ENCODE measurements at places on chromosomes 7 and 10.
A peak's percentile ranks its signal among the peaks of the same experiment; 100 is the strongest.

DNA sequence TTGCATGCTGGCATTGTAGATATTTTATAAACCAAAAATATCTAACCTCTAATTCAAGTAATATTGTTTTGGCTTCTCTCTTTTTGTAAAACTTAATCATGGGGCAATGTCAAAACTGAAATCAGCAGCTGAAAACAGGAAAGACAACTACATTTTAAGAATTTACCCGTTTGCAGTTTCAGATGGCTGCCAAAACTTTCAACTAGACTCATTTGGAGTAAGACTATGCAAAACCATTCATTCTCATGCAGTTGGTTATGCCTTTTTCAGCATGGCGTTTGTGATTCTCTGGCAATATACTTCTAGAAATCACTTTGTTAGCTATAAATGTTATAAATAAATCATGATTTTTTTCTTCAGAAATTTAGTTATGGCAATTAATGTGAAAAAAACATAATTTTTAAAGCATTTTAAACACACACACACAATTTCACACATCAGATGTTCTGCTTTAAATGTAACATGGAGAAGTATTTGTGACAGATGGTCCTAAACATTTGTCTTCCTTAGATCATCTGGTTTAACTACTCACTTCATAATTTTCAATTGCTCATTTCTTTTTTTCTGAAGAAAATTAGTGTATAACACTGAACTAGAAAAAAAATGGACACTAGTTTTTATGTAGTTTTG lies 116.4 kb downstream of the ITGB8 start:
- DNase-seq, result no peak

- no peak for DNase-seq
These were observed 28.4 kb downstream of the TBC1D12 start for GRCh38 chr10:94430701-94431100.

- DNase-seq, result no peak
These were observed 75.4 kb downstream of the WIPF3 start for GRCh38 chr7:29881724-29882123.

- DNase-seq, result no peak
These were observed 147.2 kb upstream of the KLF14 start for GRCh38 chr7:130881091-130881798.

DNA sequence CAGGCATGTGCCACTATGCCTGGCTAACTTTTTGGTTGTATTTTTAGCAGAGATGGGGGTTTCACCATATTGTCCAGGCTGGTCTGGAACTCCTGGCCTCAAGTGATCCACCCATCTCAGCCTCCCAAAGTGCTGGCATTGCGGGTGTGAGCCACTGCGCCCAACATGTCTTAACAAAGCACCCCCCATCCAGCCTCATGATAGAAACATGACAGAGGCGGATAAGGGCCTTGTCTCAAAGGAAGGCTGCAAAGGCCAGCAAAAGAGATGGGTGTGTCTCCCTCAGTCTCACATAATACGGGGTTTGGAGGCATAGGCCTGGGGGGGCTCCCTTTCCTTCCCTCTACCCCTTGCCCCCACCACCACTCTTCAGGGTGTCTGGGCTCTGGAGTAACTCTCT lies 93.2 kb downstream of the SH3PXD2A start:
- no peak for DNase-seq

GRCh38 chr7:105285118-105285874 lies 103.4 kb downstream of the SRPK2 start:
- no peak for DNase-seq

DNA sequence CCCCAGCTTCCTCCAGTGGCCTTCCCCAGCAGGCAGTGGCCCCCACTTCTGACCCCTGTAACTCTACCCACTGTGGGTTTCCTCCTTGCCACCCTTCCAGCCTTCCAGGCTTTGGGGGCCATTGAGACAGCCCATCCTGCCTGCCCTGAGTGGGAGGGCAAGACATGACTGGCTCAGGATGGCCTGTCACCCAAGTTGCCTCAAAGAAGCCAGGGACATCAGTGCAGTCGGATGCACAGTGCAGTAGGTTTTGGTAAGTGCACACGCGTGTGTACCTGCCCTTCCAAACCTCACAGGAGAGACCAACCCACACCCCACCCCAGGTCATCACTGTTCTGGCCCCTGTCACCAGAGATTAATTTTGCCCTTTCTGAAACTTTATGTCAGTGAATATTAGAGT lies 22.7 kb downstream of the ZMIZ2 start:
- no peak for DNase-seq

GRCh38 chr7:17029150-17029549 lies 147.4 kb upstream of the AGR3 start:
- no peak for DNase-seq

DNA sequence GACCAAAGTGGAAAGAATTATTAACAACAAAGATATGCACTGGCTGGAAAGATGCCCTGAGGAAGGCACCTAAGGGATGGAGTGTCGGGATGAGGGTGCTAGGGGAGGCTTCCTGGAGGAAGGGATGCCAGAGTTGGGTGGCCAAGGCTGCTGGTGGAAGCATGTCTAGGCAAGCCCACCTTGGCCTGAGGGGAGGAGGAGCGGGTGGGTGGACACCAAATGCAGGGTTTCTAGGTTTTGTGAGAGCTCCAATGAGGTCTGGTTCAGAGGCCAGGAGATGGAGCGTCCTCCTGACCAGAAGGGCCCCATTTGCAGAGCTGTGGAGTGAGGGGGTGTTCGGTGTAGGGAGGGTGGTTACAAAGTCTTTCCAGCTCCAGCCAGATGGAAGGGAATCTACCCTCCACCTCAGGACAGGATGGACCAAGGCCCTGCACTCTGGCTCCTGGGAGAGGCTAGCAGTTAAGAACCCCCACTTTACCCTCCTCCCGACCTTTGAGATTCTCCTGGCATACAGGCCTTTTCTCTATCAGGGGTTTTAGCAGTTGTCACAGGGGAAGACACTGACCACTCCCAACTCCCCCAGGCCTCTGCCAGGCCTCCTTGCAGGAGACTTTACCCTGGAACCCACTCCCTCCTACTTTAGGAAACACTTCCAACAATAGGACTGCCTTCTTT lies 3.0 kb upstream of the DDIT4 start:
- peak; percentile 53 for DNase-seq

DNA sequence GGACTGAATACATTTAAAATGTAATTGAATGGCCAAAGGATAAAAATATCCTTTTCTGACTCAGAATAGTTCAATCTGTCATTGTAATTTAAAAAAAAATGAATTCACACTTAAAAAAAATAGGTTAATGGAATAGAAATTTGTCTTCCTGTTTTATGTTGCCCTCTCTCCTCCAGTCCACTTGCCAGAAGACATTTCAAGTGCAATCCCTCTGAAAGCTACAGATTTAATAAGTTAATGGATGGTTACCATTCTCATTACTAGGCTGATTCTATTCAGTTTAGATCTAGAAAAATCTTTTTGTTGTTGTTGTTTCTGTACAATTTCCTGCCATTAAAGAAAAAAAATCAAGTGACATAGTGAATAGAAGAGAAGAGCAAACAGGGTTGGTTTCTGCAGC lies 142.9 kb downstream of the SKAP2 start:
- DNase-seq, result no peak

DNA sequence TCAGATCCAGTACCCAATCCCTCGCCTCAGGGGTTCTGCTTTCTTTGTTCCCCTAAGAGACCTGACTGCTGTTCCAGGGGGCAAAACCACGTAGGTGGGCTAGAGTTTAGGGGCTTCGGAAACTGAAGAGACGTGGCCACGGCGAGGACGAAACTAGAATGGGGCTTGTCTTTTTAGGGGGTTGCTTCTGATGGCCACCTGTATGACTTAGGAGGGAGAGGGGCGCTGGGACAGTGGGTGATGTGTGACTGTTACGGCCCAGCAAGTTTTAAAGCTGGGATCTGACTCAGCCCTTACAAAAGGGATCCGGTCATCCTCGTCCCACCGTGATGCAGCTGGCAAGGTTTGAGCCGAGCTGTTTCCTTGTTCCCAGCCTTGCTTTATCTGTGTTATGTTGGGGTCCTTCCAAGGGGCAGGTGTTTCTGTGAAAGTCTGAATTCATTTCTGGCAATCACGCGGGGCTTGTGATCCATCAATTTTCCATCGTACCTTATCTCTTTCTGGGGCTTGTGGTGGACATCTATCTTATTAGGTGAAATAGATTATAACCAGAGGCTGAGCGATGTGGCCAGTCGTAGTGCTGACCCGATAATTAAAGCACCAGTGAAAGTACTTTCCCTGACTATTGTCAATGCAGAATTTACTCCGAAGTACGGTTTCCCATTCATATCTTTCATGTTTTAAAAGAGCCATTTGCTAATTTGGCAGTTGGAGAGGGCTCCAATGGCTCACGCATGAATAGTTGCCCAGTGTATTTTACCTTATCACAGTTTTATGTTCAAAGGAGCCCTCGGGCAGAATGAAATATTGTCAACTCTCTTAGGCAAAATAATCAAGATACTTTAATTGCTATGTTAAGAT lies 830 bp downstream of the MET start:
- DNase-seq, result peak; percentile 62

DNA sequence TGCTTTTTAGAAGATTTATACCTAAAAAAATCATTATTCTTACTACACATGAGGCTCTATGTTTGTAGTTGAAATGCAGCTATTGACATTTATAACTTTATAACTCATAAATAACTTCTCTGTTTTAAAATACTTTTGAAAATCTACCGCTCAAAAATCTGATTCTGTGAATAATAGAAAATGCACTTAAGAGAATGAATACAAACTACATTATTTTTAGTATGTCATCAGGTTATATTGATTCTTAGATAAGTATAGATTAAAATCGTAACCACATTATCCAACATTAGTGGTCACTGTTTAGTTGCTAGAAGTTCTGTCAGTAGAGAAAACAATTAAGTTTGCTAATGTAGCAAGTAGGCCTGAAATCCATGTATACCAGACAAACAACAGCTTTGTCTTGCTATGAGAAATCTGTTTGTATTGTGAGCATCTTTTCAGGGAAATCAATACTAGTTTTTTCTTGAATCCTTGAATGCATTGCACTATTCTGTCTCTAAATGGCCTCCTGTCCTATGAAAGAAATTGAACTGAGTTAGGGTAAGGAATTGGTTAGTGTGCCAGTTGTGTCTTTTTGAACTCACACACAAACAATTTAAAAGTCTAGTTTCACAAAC lies 116.5 kb upstream of the HDAC9 start:
- no peak for DNase-seq

DNA sequence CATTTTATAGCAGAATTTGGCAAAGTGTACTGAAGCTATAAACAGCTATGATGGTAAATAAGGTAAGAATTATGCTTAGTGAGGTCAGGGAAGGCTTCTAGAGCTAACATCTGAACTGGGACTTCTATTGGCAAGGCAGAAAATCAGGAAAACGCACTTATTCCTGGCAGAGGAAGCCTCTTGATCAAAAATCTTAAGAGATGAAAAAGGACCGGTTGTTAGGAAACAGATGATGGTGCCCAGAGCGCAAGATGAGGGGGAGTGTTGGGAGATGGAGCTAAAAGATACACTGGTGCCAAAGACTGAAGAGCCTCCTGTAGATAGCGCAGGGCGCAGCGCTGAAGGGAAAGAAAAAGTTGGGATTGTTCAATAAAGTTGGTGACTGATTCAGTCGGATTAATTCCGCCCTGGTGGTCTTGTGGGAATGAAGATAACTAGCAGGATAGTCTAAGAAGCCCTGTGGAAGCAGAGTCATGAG lies 550 bp upstream of the CALU start:
- DNase-seq, result no peak

GRCh38 chr7:148799893-148800555 lies 84.1 kb downstream of the EZH2 start:
- DNase-seq, result no peak

DNA sequence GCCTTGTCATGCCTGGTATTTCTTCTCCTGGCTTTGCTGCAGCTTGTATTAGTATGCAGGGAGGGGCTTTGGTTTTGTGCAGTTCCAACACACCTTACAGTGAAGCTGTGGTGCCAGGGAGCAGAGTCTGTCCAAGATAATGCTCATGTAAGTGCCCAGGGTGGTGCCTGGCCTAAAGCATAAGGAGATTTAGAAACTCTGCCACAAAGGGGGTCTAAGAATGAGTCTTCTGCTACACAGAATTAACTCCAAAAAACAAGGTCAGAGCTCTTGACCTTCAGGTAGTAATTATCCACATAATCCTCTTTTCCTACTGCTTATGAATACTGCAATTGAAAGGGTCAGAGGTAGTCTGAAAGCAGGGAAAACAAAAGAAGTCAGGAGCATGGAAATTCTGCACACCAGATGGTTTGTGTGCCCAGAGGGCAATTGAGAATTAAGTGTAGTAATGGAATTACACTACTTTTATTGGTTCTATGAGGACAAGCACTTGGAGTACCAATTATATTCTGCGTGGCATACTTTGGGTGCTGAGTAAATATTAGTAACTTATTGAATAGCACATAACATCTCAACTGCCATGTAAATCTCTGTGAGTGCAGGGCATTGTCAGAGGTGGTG lies 121.5 kb downstream of the KAT6B start:
- DNase-seq, result peak; percentile 38
